Occipital lobe (tissue), 3 donors: ENCODE measurements at places on chromosomes 16 and 17. TPM values are rescaled to one million over a fixed set of nuclear protein-coding genes. Genes with fewer than 3 reads are reported as not detected.

NETO2 gene
- 154 TPM for total RNA-seq

DNAAF8 gene
- total RNA-seq = 0.62 TPM

ZP2 gene
- total RNA-seq = not detected

NPIPB9 gene
- total RNA-seq = 3.1 TPM

TERB1 gene
- 0.31 TPM for total RNA-seq

SEPTIN12 gene
- not detected for total RNA-seq

CLDN7 gene
- 0.16 TPM for total RNA-seq

CDH13 gene
- total RNA-seq = 27.3 TPM

NFE2L1 gene
- 28.5 TPM for total RNA-seq

NPIPA3 gene
- 0.94 TPM for total RNA-seq

B4GALNT2 gene
- not detected for total RNA-seq

KRTAP2-1 gene
- not detected for total RNA-seq
